ENCODE measurements at places on chromosomes 16 and 17.

GRCh38 chr17:47829870-47830269, 1.5 kb downstream of the MRPL10 start:
- no peak for DNase-seq

- no peak for DNase-seq
Observed at GRCh38 chr17:73731733-73732132, 87.5 kb upstream of the SDK2 start.

DNA sequence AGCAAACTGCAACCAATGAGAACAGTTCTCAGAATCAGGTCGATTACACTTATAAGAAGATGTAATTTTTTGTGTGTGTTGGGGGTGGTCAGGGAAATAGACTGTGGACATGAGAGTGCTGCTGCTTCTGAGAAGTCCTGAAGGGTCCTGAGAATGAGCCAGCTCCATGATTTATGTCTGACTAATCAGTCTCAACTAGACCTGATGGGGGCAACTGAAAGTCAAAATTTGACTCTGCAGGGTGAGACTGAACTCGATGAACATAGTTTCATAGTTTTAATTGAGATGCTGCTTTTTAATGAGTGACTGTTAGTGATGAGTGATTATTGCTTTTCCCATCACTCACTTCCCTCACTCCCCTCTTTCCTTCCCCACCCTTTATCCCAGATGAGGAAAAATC, 37.3 kb downstream of the SMARCE1 start:
- DNase-seq: no peak

DNA sequence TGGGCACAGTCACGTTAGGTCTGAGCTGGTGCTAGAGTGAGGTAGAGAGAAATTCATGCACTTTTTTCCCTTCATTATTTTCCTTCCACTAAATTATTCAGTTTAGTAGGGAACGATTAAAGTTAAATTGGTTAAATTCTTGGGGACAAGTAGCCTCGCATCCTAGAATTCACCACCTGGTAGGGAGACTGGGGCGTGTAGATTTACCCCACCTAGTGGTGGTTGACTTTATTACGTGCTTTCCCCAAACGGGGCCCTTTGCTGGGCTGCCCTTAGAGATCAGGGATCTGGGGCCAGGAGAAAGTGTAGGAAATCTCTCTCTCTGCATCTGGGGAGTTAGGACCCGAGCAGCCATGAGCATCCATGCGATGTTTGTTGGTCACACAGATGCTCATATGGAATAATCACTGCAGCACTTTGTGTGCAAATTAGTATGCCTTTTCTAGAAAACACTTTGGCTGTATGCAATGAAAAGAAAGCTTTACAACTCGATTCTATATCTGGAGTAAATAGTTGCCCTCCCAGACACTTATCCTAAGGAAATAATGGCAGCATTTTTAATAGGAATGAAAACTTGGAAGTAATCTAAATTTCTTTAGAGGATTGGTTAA, 107.0 kb downstream of the PLCG2 start:
- DNase-seq: peak; percentile 40

- DNase-seq: no peak
Observed at GRCh38 chr16:76970087-76970744, 220.8 kb upstream of the MON1B start.

DNA sequence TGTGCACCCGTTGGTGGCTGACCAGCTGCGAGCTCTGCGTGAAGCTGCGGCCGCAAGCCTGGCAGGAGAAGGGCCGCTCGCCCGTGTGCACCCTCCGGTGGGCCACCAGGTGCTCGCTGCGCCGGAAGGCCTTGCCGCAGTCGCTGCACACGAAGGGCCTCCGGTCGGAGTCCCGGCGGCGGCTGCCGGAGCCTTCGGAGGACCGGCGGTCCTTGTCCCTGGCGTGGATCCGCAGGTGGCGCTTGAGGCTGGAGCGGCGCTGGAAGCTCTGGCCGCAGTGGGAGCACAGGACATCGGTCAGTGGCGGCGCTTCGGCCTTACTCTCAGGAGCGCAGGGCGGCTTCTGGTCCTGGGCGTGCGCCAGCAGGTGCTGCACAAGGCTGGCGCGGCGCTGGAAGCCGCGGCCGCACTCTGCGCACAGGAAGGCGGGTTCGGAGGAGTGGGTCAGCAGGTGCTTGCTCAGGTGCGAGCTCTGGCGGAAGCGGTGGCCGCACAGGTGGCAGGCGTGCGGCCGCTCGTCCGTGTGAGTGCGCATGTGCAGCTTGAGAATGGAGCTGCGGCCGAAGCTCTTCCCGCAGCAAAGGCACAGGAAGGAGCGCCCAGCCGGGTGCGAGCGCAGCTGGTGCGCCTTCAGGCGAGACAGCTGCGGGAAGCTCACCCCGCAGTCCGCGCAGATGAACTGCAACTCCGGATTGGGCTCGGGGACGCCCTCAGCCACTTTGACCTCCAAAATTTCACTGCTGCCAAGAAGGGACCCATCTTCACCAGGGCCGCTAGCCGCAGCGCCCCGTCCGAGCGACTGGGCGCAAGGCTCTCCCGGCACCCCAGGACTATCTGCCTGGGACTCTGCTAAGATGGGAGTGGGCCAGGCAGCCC, 9.1 kb downstream of the ZSCAN10 start:
- no peak for DNase-seq

GRCh38 chr17:13835151-13835550, 233.4 kb upstream of the HS3ST3A1 start:
- DNase-seq: no peak

- DNase-seq: no peak
Observed at GRCh38 chr16:66382171-66382965, 15.9 kb downstream of the CDH5 start.

DNA sequence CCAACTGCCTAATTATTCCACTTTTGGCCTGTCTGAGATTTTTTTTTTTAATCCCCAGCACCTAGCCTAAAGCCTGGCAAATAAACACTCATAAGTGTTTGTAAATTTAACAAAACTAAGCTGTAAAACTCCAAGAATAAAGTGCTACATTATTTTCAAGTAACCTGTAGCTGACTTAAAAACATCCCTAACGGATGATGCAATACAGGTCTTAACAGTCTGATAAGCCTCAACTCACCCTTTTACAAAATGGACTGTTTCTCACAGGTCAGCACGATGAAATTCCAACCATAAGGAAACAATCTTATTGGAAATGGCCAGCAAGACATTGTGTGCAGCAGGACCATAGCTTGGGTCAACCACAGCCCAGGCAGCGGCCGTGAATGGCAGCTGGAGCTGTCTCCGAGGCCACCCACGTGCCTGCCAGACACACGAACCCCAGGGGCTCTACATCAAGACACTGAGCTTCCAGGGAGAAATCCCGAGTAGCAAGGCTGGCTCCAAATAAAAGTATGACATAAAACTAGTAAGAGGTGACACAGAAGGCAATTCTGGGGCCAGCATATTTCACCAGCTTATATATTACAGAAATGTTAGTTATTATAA, 58.9 kb downstream of the NDEL1 start:
- DNase-seq: no peak

- DNase-seq: peak; percentile 88
Observed at GRCh38 chr17:74513987-74514631, 17.2 kb downstream of the CD300LB start.

DNA sequence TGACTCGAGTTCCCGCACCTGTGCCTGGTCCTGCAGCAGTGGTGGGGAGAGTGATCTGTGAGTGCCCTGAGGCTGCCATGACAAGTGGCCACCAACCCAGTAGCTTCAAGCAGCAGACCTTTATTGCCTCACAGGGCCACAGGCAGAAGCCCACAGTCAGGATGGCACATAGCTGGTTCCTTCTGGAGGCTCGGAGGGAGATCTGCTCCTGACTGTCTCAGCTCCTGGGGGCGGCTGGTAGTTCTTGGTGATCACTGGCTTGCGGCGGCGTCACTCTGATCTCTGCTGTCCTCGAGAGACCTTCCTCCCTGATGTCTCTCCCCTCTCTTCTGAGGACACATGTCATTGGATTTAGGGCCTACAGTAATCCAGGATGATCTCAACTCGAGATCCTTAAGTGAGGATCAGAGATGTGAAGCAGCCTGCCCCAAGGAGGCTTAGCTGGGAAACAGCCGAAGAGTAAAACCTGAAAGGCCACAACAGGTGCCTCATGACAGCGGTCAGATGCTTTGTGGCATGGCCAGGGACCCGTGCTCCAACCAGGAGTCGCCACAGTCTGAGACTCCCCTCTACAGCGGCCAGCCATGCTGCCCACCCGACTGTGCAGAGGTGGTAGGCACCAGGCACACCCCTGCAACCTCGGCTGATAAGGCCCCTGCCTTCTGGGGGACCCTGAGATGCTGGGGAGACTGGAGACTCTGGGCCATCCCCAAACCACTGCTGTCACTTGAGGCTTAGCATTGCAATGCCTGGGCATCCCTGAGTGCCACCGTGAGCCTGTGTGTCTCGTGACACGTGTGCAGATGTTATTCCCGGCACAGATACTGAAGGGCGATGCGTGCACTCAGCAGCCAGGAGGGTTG, 30.0 kb upstream of the SLC38A10 start:
- no peak for DNase-seq

GRCh38 chr17:36117505-36118382, 14.1 kb downstream of the CCL4 start:
- no peak for DNase-seq

- no peak for DNase-seq
Observed at GRCh38 chr16:86042393-86042792, 143.4 kb downstream of the IRF8 start.

DNA sequence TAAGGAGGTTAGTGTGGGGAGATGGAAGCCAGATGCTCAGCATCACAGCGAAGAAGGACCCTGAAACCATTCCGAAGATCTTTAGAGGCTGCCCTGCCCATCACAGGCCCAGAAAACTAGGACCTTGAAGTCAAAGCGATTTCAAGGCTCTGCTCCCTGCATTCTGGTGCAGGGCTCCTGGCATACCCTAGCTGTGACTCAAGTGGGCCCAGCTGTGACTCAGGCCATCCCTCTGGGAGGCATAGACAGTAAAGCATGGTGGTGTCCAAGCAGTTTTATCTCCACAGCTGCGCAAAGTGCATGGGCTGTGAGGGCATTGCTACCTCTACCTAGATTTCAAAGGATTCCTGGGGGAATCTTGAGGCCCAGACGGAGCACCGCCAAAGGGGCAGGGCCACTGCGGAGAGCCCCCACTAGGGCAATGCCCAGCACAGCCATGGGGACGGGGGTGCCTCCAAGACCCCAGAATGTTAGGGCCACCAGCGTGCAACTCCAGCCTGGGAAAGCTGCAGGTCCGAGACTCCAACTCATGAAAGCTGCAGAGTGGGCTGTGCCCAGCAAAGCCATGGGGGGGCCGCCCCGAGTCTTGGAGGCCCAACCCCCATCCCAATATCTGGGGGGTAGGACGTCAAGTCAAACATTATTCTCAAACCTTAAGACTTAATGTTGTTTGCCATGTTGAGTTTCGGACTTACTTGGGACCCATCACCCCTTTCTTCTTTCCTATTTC, 11.7 kb upstream of the ZNF594 start:
- DNase-seq: no peak

DNA sequence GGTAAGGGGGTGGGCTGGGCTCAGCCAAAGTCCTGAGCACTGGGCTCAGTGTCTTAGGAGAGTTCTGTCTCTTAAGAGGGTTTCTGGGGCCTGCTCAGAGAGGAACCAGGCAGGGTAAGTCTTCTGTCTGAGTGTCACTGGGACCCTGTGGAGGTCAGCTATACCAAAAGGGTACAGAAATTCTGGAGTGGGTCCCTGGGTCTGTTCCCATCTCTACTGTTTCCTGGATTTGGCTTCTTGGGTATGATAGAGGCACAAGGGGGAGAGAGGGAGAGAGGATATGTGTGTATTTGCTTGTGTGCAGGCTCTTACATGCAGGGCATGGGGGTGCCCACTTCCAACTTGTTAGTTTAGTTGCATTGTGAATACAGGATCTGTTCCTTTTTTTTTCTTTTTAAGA, 1.6 kb downstream of the E2F4 start:
- DNase-seq: no peak

DNA sequence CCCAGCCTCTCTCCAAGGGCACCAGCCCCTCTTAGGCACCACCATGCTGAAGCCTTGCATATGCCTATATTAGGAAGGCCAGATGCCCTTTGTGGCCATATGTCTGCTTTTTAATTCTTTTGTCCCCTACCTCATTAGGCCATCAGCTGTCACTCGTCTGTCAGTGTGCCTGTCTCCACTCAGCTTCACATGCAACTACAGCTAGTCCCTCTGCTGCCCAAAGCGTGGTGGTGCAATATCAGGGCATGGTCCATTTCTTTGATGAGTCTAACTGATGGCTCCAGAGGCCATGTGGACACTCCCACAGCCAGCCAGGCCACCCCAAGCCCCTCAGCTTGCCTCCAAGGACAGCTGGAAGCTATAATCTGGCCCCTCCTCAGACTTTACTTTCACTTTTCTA, 36.3 kb downstream of the MYO18A start:
- DNase-seq: no peak

DNA sequence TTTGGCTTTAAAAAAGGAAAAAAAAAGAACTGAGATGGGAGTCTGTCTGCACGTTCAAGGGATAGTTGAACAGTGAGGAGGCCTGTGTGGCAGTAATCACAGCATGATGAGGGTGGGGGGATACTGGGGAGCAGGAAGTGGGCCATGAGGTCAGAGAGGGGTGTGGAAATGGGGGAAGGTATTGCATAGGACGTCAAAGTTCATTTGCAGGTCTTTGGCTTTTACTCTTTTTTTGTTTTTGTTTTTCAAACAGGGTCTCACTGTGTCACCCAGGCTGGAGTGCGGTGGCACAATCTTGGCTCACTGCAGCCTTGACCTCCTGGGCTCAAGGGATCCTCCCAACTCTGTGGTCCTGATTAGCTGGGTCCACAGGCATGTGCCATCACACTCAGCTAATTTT, 19.0 kb downstream of the WWP2 start:
- DNase-seq: no peak

- DNase-seq: no peak
Observed at GRCh38 chr16:83271970-83272575, 535.7 kb upstream of the HSBP1 start.

DNA sequence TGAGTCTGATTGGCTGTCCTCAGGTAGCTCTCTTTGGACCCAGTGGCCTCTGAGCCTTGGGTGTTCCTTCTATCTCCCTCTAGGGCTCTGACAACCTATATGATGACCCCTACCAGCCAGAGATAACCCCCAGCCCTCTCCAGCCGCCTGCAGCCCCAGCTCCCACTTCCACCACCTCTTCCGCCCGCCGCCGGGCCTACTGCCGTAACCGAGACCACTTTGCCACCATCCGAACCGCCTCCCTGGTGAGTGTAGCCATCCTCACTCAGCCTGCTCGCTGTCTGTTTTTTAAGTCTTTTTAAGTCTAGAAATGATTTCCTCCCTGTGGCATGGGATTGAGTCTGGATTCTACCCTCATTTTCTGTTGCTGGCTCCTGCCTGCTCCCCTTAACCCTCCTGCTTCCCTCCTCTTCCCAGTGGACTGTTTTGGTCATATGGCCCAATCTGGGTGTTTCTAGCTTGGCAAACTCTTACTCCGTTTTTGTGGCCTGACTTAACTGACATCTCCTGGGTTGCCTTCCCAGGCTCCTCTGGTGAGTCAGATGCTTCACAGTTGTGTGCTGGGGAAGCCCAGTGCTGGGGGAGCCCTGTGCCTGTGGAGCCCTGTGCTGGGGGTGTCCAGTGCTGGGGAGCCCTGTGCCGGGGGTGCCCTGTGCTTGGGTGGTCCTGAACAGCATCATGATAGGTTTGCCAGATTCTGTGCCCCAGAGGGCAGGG, 9.9 kb downstream of the TAOK2 start:
- DNase-seq: no peak

GRCh38 chr17:47203984-47204721, 5.0 kb upstream of the MYL4 start:
- no peak for DNase-seq

GRCh38 chr17:48795444-48796162, 21.4 kb downstream of the TTLL6 start:
- DNase-seq: peak; percentile 36

- DNase-seq: no peak
Observed at GRCh38 chr17:38844261-38844757, 9.2 kb downstream of the RPL23 start.
